ENCODE measurements at places on chromosomes 5 and 9.

- DNase-seq = no peak
These were observed 4.3 kb downstream of the GRHPR start for GRCh38 chr9:37426846-37427245.

- no peak for DNase-seq
These were observed 6.4 kb downstream of the GNAQ start for GRCh38 chr9:78025186-78025585.

- DNase-seq = no peak
These were observed 73.0 kb upstream of the OLFM1 start for GRCh38 chr9:135014311-135015010.

DNA sequence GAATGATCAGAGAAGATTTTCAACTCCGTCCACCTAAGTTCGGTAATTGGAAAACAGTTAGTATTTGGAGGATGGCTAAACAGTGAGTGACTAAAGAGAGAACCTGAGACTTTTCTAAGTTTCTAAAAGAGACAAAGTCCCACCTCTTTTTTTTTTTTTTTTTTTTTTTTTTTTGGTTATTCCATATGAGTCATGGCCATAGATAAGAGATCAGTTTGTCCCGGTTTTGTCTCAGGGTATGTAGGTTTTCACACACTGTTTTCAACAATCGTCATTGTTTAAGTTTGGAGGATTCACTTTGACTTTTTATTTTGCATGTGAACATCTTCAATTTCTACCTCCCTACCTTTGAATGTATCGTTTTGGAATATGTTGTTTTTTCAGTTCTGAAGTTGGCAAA is 85.9 kb downstream of the NTRK2 start:
- DNase-seq = no peak

DNA sequence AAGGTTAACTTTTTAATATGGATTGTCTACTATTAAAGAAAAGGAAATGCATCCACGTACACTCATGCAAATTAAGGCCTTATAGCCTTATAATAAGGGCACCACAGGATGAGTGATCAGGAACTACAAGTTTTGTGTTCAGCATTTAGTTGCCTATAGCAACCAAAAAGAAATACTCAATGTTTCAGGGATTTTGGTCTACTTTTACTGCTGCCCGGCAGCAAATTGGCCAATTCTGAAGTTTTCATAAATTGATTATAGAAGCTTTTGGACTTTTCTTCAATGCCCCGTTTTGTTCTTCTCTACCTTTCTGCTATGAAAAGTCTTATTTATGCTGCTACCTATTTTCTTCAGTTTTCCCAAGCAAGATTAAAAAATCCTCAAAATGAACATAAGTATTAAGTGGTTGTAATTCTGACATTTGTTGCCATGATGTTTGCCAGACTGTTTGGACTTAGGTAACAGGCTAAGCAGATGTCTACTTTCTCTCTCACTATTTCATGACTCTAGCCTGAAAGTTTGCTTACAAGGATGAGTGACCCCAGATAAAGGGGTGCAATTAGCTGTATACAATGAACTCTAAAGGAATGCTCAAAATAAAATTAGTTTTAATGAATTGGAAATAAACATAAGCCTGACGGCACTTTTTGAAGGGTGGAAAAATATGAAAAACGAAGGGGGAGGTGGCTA is 391.5 kb upstream of the DAB2 start:
- peak; percentile 9 for DNase-seq

- no peak for DNase-seq
These were observed 318.8 kb downstream of the PIK3R1 start for GRCh38 chr5:68534131-68534940.

- DNase-seq = no peak
These were observed 148.2 kb upstream of the KLF4 start for GRCh38 chr9:107637421-107638420.

DNA sequence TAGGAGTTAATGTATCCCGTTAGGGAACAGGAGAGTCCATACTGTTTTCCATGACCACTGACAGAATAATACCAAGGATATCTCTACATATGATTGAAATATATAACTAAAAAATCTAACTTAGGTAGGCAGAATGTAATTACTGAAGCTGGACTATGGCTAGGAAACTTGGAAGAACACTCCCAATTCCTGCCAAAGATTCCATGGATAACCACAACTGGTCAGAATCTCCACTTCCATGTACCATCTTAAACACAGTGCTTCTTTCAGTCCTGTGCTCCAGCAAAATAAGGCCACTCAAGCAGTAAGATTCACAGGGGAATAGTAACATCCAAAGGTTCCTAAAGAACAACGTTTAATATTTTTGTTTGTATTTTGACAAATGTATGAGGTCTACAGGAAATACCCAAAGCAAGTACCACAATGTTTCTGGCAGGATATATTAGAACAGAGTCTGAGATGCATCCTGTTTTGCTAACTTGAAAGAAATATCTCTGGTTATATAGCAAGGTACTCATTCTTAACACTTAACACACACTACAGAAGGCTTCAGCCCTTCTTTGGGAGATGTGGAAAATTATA is 295.0 kb downstream of the ADAMTS6 start:
- no peak for DNase-seq

- DNase-seq = no peak
These were observed 177.4 kb downstream of the SEC61B start for GRCh38 chr9:99399474-99399873.

GRCh38 chr9:23820451-23821374 is 5.3 kb downstream of the ELAVL2 start:
- no peak for DNase-seq
